CD14-positive monocyte (primary cell): ENCODE measurements at places on chromosomes 12 and 14. TPM values are rescaled to one million over a fixed set of nuclear protein-coding genes. Genes with fewer than 3 reads are reported as not detected.
A peak's percentile ranks its signal among the peaks of the same experiment; 100 is the strongest.

DNA sequence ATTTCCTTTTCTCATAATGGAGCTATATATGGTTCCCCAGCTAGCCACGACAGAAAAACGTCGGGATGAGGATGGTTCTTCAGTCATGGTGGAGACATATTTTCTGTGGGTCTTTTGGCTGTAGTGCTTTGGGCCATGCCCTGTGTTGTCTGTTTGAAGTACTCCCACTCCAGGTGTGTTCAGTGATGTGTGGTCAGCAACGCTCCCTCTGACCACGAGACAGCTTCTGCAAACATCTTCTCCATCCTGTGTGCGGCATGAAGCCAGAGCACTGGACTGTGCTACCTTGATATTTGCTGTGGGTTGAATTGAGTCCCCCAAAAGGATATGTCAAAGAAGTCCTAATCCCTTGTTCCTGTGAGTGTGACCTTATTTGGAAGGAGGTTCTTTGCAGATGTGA, 931.2 kb downstream of the NRXN3 start:
- no peak overlapping the region for H3K27ac ChIP-seq
- DNase-seq: no peak
- no peaks in the 10 kb centered on the region for H3K4me1 ChIP-seq
- no peaks in the 10 kb centered on the region for H3K27me3 ChIP-seq
- H3K4me3 ChIP-seq: no peak overlapping the region

GRCh38 chr14:50344116-50344775, 32.1 kb downstream of the DMAC2L start:
- peaks cover 5% of the 10 kb centered on the region for H3K4me1 ChIP-seq
- DNase-seq: peak; percentile 69
- H3K36me3 ChIP-seq: peaks cover 4% of the 10 kb centered on the region
- H3K27me3 ChIP-seq: no peaks in the 10 kb centered on the region
- no peak overlapping the region for H3K4me3 ChIP-seq

DNA sequence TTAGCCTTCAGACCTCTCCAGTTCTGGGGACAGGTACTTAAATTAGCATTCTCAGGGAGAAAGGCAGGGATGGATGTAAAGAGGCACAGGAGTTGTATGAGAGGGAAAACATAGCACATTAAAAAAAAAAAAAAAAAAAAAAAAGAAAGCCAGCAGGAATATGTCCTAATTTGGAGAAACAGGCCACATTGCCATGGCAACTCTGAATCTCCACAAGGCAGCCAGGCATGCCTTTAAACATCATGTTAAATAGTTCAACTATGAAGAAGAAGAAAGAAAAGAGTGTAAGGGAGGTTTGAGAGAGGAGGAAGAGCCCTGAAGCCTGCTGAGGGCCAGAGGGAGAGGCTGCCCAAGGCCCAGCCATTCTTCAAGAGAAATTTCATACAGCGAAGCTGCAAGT, 145.8 kb downstream of the GRIN2B start:
- no peaks in the 10 kb centered on the region for H3K4me1 ChIP-seq
- H3K27me3 ChIP-seq: no peaks in the 10 kb centered on the region
- DNase-seq: no peak
- no peak overlapping the region for H3K4me3 ChIP-seq

GRCh38 chr12:108305520-108305919, 33.6 kb downstream of the CMKLR1 start:
- H3K27me3 ChIP-seq: no peaks in the 10 kb centered on the region
- H3K4me3 ChIP-seq: no peak overlapping the region
- H3K27ac ChIP-seq: peak overlapping the region; percentile 46
- H3K4me1 ChIP-seq: peaks cover 55% of the 10 kb centered on the region
- peak; percentile 32 for DNase-seq
- no peaks in the 10 kb centered on the region for H3K36me3 ChIP-seq

- H3K36me3 ChIP-seq: no peaks in the 10 kb centered on the region
- H3K4me3 ChIP-seq: no peak overlapping the region
- no peaks in the 10 kb centered on the region for H3K4me1 ChIP-seq
- DNase-seq: no peak
Measured at GRCh38 chr12:21881965-21882364, 59.3 kb downstream of the ABCC9 start.

Gene HELB
- 1.8 TPM for polyA plus RNA-seq

Gene FSCB
- polyA plus RNA-seq: not detected in 2 replicates

Gene TRPV4
- polyA plus RNA-seq: 2.0 TPM

Gene GPR132
- polyA plus RNA-seq: 19.0 and 23.4 TPM in 2 replicates

DNA sequence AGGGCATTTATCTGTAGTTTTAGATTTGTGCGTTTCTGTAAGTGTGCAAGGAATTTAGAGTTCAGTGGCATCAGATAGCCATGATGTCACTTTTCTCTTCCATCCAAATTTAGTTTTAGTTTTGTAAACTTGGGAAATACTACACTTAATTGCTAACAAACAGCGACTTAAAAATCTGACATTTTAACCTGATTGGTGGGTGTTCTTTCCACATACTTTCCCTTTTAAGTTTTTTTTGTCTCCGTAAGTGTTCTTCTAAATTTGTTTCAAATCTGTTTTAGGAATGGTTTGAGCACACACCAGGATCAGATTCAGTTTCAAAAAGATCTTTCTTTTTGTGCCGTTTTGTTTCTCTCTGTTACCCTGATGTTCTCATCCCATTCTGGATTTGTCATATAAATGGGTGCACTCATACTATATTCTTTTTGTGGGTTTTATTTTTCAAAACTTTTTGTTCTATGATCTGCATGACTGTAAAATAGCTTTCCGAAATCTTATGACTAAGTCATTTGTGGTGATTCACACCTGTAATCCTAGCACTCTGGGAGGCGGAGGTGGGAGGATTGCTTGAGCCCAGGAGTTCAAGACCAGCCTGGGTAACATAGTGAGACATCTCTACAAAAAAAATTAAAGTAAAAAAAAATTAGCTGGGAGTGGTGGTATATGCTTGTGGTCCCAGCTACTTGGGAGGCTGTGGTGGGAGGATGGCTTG, 58.9 kb downstream of the FBXO34 start:
- H3K4me3 ChIP-seq: no peak overlapping the region
- DNase-seq: no peak
- no peaks in the 10 kb centered on the region for H3K36me3 ChIP-seq
- H3K4me1 ChIP-seq: peaks cover 5% of the 10 kb centered on the region
- H3K27ac ChIP-seq: no peak overlapping the region

Gene BLOC1S1
- polyA plus RNA-seq: 222 TPM

DNA sequence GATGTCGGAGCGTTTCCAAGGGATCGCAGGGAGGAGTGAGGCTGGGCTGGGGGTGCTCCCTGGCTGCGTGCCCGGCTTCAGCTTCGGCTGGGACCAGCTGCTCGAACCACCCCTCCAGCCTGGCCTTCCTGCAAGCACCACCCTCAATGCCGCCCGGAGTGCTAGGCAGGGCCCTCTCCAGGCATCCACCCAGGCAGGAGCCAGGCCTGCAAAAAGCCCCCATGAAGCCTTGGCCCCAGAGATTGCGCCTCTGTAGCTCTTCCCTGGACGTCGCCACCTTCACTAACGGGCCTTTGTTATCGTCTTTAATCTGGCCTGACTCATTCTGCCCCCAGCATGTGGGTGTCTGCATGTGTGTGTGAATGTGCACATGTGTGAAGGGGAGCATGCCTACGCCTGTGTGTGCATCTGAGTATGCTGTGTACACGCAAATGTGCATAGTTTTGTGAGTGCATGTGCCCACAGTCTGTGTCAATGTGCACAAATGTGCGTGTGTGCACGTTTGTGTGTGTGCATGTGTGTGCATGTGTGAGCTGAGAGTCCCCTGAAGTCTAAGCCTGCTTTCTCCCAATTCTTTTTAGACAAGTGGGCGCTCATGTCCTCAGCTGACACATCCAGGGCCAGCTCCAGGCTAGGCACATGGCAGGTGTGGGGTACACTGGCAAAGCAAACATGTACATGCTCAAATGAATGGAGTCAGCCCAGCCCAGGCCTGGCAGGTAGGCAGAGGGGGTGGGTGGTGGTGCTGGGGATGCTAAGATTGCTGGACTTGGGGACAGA, 195.4 kb upstream of the C14orf180 start:
- H3K36me3 ChIP-seq: no peaks in the 10 kb centered on the region
- no peaks in the 10 kb centered on the region for H3K4me1 ChIP-seq
- peaks cover 4% of the 10 kb centered on the region for H3K27me3 ChIP-seq
- no peak for DNase-seq
- no peak overlapping the region for H3K27ac ChIP-seq

- H3K27ac ChIP-seq: no peak overlapping the region
- H3K36me3 ChIP-seq: no peaks in the 10 kb centered on the region
- H3K4me1 ChIP-seq: no peaks in the 10 kb centered on the region
- no peak overlapping the region for H3K4me3 ChIP-seq
- no peak for DNase-seq
Measured at GRCh38 chr12:19561411-19561961, 122.2 kb downstream of the AEBP2 start.

GRCh38 chr12:106040521-106040920, 98.2 kb downstream of the NUAK1 start:
- DNase-seq: no peak
- no peak overlapping the region for H3K4me3 ChIP-seq
- no peaks in the 10 kb centered on the region for H3K4me1 ChIP-seq

- peaks cover 41% of the 10 kb centered on the region for H3K27me3 ChIP-seq
- H3K4me1 ChIP-seq: peaks cover 6% of the 10 kb centered on the region
- H3K36me3 ChIP-seq: no peaks in the 10 kb centered on the region
- H3K27ac ChIP-seq: no peak overlapping the region
- peak overlapping the region; percentile 60 for H3K4me3 ChIP-seq
Measured at GRCh38 chr14:96592591-96593386, 90.6 kb downstream of the PAPOLA start.

Gene IFT81
- 0.97 TPM for polyA plus RNA-seq

GRCh38 chr14:100856056-100856950, 30.4 kb downstream of the MEG3 start:
- no peak overlapping the region for H3K4me3 ChIP-seq
- no peak for DNase-seq
- no peak overlapping the region for H3K27ac ChIP-seq
- no peaks in the 10 kb centered on the region for H3K4me1 ChIP-seq
- no peaks in the 10 kb centered on the region for H3K36me3 ChIP-seq

Gene CLEC6A
- 6.3 TPM for polyA plus RNA-seq

- H3K36me3 ChIP-seq: no peaks in the 10 kb centered on the region
- H3K4me3 ChIP-seq: no peak overlapping the region
- no peaks in the 10 kb centered on the region for H3K27me3 ChIP-seq
- no peaks in the 10 kb centered on the region for H3K4me1 ChIP-seq
- DNase-seq: no peak
Measured at GRCh38 chr12:49632986-49633702, 9.8 kb downstream of the PRPF40B start.

DNA sequence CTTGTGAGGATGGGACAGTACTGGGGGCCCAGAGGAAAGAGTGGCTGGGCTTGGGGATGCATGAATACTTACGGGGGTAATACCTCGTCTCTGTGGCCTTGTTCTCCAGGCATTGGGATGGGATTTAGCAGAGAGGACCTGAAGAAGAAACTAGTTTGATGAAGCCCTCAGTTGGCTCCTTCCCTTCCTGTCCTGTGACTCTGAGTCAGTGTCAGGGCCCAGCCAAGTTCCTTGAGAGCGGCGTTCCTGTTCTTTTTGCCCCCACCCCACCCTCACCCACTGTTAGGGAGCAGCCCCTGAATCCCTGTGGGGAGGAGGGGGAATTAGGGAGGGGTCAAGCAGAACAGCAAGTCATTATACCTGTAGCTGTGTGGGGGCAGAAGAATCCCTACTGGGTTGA, 5.2 kb upstream of the LRP1-AS start:
- peaks cover 70% of the 10 kb centered on the region for H3K36me3 ChIP-seq
- H3K27ac ChIP-seq: peak overlapping the region; percentile 91
- peak; percentile 84 for DNase-seq
- H3K4me3 ChIP-seq: peak overlapping the region; percentile 49
- peaks cover 100% of the 10 kb centered on the region for H3K4me1 ChIP-seq
- no peaks in the 10 kb centered on the region for H3K27me3 ChIP-seq

Gene CRIP1
- 1,032 TPM for polyA plus RNA-seq

DNA sequence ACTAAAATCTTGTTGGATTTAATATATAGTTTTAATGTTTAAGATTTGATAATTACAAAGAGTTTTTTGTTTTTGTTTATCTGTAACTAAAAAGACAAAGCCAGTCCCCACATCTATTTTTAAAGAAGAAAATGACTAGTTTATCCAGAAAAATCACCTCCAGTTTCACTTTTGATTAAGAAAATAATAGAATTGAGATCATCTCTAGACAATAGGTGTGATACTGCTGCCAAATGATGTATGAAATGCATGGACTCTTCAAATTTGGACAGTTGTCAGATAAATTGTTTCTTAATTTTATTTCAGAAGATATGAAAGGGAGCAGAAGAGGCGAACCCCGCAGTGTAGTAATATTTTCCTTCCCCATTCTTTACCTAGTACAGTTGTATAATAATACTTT, 20.0 kb downstream of the PCNX4 start:
- no peak overlapping the region for H3K27ac ChIP-seq
- no peak overlapping the region for H3K4me3 ChIP-seq
- H3K27me3 ChIP-seq: no peaks in the 10 kb centered on the region
- DNase-seq: no peak
- peaks cover 41% of the 10 kb centered on the region for H3K36me3 ChIP-seq
- no peaks in the 10 kb centered on the region for H3K4me1 ChIP-seq

- no peaks in the 10 kb centered on the region for H3K4me1 ChIP-seq
- H3K4me3 ChIP-seq: no peak overlapping the region
- H3K27ac ChIP-seq: no peak overlapping the region
- no peaks in the 10 kb centered on the region for H3K36me3 ChIP-seq
Measured at GRCh38 chr14:63632932-63633514, 8.6 kb downstream of the WDR89 start.

GRCh38 chr14:24051789-24052655, at the start of gene CARMIL3:
Gene CARMIL3 (plus strand): TSS chr14:24052009. CDS start chr14:24052154, 145 bp downstream.
- no peaks in the 10 kb centered on the region for H3K36me3 ChIP-seq
- H3K4me1 ChIP-seq: peaks cover 47% of the 10 kb centered on the region
- DNase-seq: peak; percentile 51
- H3K27ac ChIP-seq: peak within 1 kb of the TSS; percentile 48
- peak within 1 kb of the TSS; percentile 59 for H3K4me3 ChIP-seq
- no peaks in the 10 kb centered on the region for H3K27me3 ChIP-seq

- H3K27me3 ChIP-seq: no peaks in the 10 kb centered on the region
- no peak overlapping the region for H3K27ac ChIP-seq
- no peak overlapping the region for H3K4me3 ChIP-seq
Measured at GRCh38 chr12:29737644-29738043, 46.1 kb downstream of the TMTC1 start.

Gene GLIPR1L1
- not detected for polyA plus RNA-seq

Gene KRT6B
- polyA plus RNA-seq: not detected

Gene VTI1B
- 16.9 and 31.3 TPM in 2 replicates for polyA plus RNA-seq

Gene VSIG10
- 1.3 and 2.3 TPM in 2 replicates for polyA plus RNA-seq

GRCh38 chr14:100641274-100641860, 54.1 kb upstream of the BEGAIN start:
- H3K27me3 ChIP-seq: peaks cover 19% of the 10 kb centered on the region
- peaks cover 13% of the 10 kb centered on the region for H3K4me1 ChIP-seq
- H3K4me3 ChIP-seq: no peak overlapping the region
- no peak for DNase-seq

DNA sequence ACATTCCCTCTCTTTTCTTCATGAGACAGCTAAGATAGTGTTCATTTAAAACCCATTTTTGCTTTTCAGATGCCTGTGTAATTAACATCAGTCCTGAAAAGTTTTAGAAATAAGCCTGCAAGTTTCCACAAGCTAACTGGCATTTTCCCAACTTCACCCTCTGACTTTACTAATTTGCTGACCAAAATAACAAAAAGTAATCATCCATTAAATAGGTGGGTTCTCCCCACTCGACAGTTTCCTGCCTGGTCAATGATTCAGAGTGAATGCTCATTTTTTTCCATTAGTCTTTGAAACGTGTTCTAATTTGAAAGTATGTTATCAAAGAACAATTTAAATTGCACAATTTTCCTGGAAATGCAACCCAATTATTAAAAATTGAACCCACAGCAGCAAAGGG, 23.6 kb downstream of the NELL2 start:
- DNase-seq: no peak
- no peak overlapping the region for H3K4me3 ChIP-seq
- no peak overlapping the region for H3K27ac ChIP-seq
